Colonic mucosa (tissue), 4 donors: ENCODE measurements at places on chromosomes 5 and 9. TPM values are rescaled to one million over a fixed set of nuclear protein-coding genes. Genes with fewer than 3 reads are reported as not detected.

Gene ACOT12
- not detected for total RNA-seq

Gene RGS7BP
- 0.12 TPM for total RNA-seq

Gene NPR3
- 0.20 TPM for total RNA-seq

Gene TPRN
- total RNA-seq: 83.1 TPM

Gene PCDHA11
- total RNA-seq: not detected

Gene ARSI
- total RNA-seq: 0.69 TPM

Gene CDO1
- 0.58 TPM for total RNA-seq

Gene SLCO6A1
- not detected for total RNA-seq

Gene CDC20B
- total RNA-seq: not detected

- no peak overlapping the region for H3K27ac ChIP-seq
- H3K27me3 ChIP-seq: no peaks in the 10 kb centered on the region
- H3K36me3 ChIP-seq: no peaks in the 10 kb centered on the region
- DNase-seq: no peak
These were observed 51.8 kb downstream of the ATG10 start for GRCh38 chr5:82023644-82024043.

GRCh38 chr9:72038890-72039410 is 21.5 kb downstream of the C9orf57 start:
- no peak overlapping the region for H3K4me3 ChIP-seq
- no peak overlapping the region for H3K27ac ChIP-seq
- peak; percentile 89 for DNase-seq
- no peaks in the 10 kb centered on the region for H3K4me1 ChIP-seq

DNA sequence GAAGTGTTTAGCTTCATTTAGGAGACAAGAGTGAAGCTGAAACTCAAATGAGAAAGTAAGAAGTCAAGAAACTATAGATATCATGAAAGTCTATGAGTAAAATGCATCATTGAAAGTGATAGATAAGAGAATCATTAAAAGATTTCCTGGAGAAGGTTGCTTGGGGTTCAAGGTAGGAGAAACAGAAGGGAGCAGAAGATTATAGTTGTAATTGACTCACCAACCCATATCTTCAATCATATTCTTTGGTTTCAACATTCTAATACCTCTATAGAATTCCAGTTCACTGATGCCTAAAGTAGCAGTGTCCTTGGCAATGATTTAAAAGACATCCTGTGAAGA is 365.7 kb upstream of the RIOK2 start:
- no peaks in the 10 kb centered on the region for H3K4me1 ChIP-seq
- no peaks in the 10 kb centered on the region for H3K27me3 ChIP-seq
- no peaks in the 10 kb centered on the region for H3K36me3 ChIP-seq
- H3K27ac ChIP-seq: peak overlapping the region; percentile 53

- no peak overlapping the region for H3K27ac ChIP-seq
- H3K27me3 ChIP-seq: no peaks in the 10 kb centered on the region
- H3K4me1 ChIP-seq: no peaks in the 10 kb centered on the region
- no peak overlapping the region for H3K4me3 ChIP-seq
- H3K36me3 ChIP-seq: no peaks in the 10 kb centered on the region
- no peak for DNase-seq
These were observed 186.7 kb upstream of the TBC1D2 start for GRCh38 chr9:98442114-98442513.

DNA sequence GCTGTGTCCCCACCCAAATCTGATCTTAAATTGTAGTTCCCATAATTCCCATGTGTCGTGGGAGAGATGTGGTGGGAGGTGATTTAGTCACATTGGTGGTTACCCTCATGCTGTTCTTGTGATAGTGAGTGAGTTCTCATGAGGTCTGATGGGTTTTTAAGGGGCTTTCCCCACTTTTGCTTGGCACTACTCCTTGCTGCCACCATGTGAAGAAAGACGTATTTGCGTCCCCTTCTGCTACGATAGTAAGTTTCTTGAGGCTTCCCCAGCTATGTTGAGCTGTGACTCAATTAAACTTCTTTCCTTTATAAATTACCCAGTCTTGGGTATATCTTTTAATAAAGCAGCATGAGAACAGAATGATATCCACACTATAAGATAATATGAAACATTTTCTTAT is 1023.4 kb downstream of the TLE4 start:
- no peaks in the 10 kb centered on the region for H3K36me3 ChIP-seq
- no peak for DNase-seq
- H3K27ac ChIP-seq: no peak overlapping the region
- no peaks in the 10 kb centered on the region for H3K4me1 ChIP-seq
- no peak overlapping the region for H3K4me3 ChIP-seq

DNA sequence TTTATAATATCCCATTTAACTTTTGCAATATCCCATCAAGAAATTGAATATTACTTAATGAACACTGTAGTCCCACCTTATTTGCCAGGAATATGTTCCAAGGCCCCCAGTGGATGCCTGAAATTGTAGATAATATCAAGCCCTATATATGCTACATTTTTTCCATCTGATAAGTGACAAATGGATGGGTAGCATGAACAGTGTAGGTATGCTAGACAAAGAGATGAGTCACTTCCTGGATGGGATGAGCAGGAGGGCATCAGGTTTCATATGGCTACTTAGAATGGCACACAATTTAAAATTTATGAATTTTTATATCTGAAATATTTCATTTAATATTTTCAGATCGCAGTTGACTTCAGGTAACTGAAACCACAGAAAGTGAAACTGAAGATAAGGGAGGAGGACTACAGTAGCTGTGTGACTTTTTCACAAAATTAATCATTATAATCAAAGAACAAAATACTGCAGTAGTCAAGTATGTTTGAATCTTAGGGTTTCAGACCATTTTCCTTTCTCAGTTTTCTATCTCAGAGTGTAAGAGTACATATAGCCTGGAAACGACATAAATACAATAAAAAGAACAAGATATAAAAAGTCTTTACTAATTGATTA is 636.4 kb upstream of the ARRDC3 start:
- H3K27ac ChIP-seq: no peak overlapping the region
- DNase-seq: no peak
- H3K4me1 ChIP-seq: no peaks in the 10 kb centered on the region

- H3K27ac ChIP-seq: no peak overlapping the region
- no peak for DNase-seq
- no peaks in the 10 kb centered on the region for H3K4me1 ChIP-seq
- no peaks in the 10 kb centered on the region for H3K27me3 ChIP-seq
- no peak overlapping the region for H3K4me3 ChIP-seq
These were observed 42.7 kb upstream of the PALM2AKAP2 start for GRCh38 chr9:109737295-109737694.

GRCh38 chr5:175663186-175664184 is 5.6 kb downstream of the HRH2 start:
- no peak overlapping the region for H3K27ac ChIP-seq
- no peak overlapping the region for H3K4me3 ChIP-seq
- no peaks in the 10 kb centered on the region for H3K4me1 ChIP-seq
- no peaks in the 10 kb centered on the region for H3K36me3 ChIP-seq
- DNase-seq: no peak
